ENCODE measurements at places on chromosomes 16 and 17. TPM values are rescaled to one million over a fixed set of nuclear protein-coding genes. Genes with fewer than 3 reads are reported as not detected.

DNA sequence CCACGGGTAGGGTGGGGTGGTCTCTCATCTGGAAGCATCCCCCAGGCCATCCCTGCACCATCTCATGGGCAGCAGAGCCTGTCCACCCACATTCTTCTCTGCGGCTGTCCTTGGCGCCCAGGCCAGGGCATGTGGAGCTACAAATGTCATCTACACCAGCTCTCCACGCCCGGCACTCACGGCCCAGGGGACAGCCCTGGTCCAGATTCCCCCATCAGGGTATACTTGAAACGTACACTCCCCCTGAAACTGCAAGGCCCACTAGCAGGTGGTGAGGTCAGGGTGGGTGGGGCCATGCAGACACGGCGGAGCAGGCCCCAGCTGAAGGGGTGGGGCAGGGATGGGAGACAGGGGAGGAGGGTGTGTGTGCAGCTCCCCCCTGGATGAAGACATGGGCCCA is 3.2 kb upstream of the SOX8 start:
- DNase-seq = no peak

GPR142 gene
- not detected for total RNA-seq

SMIM36 gene
- total RNA-seq = not detected

- no peak for DNase-seq
Observed at GRCh38 chr16:64865069-64865696, 256.7 kb downstream of the CDH11 start.

LRRC59 gene
- 40.5 TPM for total RNA-seq

DNA sequence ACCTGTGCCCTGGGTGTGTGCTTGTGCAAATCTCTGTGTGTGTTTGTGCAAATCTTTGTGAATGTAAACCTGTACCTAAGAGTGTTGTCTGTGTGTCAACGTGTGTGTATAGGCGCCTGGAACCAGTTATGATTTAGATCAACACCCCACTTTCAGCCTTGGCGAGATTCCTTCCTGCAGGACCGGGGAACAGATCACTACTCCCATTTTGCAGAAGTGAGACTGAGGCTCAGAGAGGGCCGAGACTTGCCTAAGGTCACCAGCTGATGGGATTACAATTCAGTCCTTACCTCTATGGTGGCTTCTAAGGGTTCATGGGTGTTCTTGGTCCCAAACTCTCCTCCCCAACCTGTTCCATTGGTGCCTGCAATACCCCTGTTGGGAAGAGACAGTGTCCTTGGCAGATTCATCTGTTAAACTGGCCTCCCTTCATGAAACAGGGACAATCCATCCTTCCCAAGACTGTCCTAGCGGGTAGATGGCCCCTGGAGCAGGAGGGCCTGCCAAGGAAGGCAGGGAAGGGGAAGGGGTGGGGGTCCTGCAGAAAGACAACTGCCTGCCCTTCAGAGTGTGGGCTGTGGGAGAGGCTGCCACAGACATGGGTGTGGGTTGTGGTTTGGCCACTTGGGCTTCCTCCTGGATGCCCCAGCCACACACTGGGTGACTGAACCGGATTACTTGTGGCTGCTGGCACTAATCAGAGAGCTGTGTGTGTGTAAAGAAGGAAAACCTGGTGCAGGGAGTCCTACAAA is 6.9 kb upstream of the MAPK7 start:
- no peak for DNase-seq

DNA sequence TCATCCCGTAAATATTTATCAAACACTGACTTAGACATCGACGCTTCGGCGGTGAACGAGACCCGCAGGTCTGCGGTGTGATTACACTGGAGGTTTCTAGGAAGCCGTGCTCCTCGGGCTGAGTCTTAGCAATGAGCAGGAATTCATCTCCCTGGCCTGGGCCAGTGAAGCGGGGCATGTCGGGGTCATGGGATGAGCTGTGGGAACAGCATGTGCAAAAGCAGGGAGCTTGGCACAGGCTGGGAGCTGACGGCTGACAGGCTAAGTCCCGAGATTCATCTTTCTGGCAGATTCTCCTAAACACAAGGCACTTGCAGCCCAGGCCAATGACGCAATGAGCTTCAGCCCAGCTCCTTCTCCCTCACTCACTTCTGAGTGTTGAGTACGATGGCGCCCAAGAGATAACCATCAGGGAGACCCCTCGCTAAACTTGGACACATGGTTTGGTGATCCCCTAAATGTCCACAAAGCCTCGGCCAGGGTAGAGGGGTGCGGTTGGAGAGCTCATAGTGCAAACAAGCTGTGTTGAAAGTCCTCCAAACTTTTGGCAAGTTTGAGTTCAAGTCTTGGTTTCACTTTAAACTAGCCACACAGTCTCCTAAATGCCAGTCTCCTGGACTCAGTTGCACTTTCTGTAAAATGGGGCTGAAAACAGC is 12.8 kb downstream of the CRISPLD2 start:
- no peak for DNase-seq

DNA sequence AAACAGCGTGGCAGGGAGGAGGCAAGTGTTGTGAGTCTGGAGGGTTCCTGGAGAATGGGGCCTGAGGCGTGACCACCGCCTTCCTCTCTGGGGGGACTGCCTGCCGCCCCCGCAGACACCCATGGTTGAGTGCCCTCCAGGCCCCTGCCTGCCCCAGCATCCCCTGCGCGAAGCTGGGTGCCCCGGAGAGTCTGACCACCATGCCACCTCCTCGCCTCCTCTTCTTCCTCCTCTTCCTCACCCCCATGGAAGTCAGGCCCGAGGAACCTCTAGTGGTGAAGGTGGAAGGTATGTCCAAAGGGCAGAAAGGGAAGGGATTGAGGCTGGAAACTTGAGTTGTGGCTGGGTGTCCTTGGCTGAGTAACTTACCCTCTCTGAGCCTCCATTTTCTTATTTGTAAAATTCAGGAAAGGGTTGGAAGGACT is at the start of gene CD19:
Gene CD19, plus strand, starts transcription at position 171 of the 425 bp plus-strand sequence. Its CDS starts 30 bp downstream, at position 201.
- no peak for DNase-seq

DNA sequence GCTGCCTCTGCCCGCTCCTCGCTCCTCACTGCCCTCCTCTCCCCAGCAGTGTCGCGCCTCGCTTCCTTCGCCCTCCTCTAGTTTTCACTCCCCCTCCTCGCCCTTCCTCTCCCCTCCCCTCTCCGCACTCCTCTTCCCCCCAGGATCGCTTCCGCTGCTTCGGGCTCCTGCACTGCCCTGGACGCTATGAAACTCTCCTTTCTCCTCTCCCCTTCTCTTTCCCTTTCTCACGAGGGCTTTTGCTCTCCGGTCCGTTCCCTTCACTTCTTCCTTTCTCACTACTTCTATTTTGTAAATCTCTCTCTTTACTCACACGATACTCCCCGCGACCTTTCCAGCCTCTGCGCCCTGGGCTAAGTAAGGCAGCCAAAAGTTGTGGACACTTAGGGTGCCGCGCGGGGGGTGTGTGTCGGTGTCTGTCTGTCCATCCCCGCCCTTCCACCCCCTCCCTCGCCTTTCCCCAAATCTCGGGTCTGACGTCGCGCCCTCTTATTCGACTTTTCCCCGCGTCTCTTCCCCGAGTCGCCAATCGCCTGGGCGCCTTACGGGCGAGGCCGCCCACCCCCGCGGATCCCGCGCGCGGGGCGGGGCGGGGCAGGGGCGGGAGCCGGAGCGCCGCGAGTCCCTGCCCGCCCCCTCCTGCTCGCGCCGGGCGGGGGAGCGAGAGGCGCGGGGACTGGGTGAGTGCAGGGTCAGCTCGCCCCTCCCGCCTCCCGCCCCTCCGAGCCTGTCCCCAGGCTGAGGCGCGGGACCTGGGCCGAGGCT is at the start of gene IRX3:
Gene IRX3, minus strand, starts transcription at position 422 of the 765 bp plus-strand sequence. CDS start 737 bp downstream, outside the sequence.
- DNase-seq = no peak

DNA sequence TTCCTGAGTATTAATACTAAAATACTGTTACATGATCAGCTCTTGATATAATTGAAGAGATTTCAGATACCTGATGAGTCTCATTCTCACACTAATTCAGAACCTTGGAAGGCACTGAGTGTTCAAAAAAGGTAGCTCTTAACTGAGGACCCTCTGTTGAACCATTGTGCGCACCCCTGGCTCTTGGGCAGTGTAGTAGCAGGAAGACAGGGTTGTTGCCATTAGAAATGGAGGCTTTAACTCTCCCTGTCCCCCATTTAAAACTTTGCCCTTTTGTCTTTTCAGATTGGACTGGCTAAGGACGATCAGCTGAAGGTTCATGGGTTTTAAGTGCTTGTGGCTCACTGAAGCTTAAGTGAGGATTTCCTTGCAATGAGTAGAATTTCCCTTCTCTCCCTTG is 1.8 kb downstream of the EIF1 start:
- no peak for DNase-seq
